Renal cortex interstitium (tissue), 15 donors: ENCODE measurements at places on chromosomes 1 and 21.

DNA sequence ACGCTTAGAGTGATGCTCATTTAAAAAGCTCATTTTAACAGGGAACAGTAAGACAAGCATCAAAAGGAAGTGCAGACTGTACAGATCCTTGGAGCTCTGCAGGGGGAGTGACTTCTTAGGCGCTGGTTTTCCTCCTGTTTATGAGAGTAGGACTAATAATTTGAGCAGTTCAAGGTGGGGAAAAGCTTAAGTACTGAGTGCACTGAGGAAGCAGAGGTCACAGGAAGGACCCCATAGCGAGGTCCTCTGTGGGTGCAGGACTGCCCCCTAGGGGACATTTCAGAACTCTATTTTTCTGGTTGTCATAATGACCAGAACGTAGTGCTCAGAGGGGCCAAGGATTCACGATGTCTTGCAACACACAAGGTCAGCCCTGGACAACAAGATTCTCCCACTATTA lies 112.1 kb downstream of the HLCS start:
- peak; percentile 34 for DNase-seq

DNA sequence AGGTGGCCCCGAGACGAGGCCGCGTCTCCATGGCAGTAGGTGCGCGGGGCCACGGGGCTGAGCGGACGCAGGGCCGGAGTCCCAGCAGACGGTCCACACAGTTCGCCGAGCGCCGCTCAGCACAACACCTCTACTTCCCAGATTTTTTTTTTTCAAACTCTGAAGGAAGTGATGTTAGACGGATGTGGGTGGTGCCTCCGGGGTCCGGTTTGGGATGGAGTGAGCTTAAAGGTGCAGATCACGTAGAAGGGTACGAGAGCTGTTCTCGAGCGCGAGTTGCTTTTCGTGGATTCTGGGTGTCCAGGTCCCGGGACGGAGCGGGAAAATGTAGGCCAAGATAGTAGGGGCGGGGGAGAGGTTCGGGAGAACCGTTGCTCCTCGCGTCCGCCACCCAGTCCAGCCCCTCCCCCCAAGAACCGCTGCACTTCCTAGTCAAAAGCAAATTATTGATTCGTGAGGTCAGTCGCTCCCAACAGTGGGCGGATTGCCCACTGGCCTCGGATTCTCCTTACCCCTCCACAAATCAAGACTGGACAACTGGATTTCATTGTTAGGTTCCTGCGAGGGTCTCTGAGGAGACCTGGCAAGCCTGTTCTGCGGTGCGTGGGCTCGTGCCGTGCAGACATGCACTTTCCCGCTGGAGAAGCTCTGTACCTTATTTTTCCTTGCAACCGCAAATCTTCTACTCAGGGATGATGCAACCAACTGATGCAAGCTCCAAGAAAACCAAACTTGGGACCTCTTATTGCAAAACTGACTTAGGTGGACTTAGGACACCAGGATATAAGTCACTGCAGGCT lies at the start of gene TXNDC12:
TSS of gene TXNDC12 (minus strand) at position 126 of the 800 bp plus-strand sequence. CDS start at position 31, 95 bp downstream.
- peak; percentile 84 for DNase-seq

- no peak for DNase-seq
These were observed 993.0 kb upstream of the PRMT6 start for GRCh38 chr1:106063510-106063909.

GRCh38 chr1:52552236-52552504 lies 722 bp downstream of the TUT4 start:
- peak; percentile 27 for DNase-seq

DNA sequence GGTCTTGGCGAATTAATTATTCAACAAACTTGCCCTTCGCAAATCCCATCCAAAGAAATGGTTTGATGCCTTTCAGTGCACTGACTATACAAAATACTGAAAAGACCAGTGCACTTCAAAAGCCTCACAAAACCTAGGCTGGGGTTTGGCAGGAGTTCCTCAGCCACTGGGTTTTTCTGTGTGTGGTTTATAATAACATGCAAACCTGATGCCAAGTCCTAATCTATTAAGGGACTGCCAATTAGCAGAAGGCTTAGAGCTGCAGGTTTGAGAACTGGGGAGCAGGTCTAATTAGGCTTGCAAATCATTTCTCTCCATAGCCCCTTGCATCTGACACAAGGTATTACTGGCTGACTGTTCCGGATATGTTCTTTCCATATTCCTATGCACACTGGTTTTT lies 27.7 kb downstream of the PLPP3 start:
- DNase-seq: no peak

GRCh38 chr1:181124291-181124751 lies 35.8 kb downstream of the IER5 start:
- DNase-seq: no peak

DNA sequence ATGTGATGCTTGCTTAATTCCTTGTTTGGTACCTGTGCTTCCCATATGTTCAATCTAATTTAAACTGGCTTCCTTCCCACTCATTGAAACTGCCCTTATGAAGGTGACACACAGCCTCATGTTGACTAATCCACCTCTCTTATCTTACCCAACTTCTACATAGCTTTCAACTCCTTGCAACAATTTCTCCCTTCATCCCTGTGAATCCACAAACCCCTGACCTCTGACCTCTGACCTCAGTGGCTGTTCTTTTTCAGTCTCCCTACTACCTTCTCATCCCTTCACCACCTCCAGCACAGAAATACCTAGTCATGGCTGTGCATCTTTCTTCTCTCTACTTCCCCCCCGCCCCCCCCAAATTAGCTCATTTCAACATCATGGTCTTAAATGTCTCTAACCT lies 144.5 kb downstream of the TTLL7 start:
- no peak for DNase-seq

DNA sequence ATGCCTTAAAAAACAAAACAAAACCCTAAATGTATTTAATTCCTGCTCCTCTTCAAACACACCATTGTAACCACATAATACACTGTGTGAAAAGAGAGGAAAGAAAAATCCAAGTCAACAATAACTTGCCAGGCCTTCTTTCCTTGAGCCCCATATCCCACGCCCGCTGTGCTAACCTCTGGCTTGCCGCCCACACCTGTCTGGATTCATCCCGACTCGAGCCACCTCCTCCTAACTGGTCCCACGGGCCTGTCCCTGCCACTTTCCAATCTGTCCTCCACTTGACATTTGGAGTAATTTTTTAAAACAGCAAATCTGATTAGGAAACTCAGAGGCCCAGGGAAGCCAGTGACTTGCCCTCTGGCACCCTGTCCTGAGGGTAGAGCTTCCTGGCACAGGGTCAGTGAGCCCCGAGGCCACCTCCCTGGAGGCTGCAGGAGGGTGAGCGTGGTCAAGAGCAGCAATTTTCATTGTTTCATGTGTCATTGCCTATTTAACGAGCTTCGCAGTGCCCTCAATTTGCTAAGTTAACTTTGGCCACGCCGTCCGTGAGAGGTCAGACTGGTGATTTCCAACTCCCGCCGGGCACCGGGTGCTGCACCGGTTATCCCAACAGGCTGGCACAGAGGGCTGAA lies 54.1 kb downstream of the B3GALT5 start:
- no peak for DNase-seq

GRCh38 chr1:42164551-42165420 lies at the start of gene GUCA2A:
GUCA2A (minus strand) TSS chr1:42164745; CDS start chr1:42164712, 33 bp downstream.
- no peak for DNase-seq

DNA sequence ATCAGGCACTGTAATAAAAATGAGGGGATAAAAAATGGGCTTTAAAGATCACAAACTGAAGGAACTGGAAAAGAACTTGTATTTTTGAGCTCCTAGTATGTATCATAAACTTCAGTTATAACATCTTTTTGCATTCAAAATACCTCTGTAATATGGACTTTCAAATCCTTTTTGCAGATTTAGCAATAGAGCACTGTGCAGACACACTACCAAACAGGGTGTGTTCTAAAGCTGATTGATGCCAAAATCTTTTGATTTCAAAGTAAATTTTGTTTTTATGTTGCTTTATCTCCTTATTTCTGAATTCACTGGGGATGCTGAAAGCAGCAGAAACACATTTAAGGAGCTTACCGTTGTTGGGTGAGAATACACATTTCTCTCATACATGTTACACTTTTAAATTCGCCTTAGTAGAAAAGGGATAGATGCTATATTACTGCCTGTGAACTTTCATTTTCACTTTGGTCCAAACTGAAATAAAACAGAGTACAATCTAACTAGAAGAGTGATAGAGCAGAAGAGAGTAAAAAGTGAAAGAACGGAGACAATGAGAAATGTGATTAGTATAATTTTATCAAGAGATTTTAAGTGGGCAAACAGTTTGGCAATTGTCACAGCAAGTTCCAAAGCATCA lies 1126.6 kb downstream of the BRINP3 start:
- DNase-seq: no peak

DNA sequence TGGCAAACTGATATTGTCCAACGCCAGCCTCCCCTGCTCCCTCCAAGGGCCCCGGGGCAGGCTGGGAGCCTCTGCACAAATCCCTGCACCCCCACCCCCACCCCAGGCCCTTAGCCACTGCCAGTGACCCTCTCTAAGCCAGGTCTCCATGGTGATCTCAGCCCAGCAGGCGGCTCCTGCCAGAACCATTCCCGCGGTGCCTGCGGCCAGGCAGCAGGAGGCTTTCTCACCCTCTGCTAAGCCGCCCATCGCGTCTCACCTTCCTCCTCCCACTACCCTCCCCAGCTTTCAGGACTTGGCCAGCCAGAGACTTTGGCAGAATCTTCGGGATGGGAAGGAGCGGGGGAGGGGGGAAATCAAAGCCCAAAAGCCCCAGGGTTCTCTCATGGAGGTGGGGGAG lies 46.8 kb upstream of the WASF2 start:
- DNase-seq: no peak

GRCh38 chr1:88302843-88303486 lies 381.1 kb upstream of the PKN2 start:
- DNase-seq: no peak

- DNase-seq: no peak
These were observed 342.5 kb upstream of the ADGRL2 start for GRCh38 chr1:81458186-81458585.

DNA sequence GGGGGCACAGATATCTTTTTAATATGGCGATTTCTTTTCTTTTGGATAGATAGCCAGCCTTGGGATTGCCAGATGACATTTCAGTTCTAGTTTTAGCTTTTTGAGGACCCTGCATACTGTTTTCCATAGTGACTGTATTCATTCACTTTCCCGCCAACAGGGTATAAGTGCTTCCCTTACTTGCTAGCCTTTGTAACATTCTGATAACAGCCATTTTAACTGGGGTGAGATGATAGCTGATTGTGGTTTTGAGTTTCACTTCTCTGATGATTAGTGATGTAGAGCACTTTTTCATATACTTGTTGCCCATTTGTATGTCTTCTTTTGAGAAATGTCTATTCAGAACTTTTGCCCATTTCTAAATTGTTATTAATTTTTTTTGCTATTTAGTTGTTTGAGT lies 151.9 kb downstream of the NTPCR start:
- DNase-seq: no peak

DNA sequence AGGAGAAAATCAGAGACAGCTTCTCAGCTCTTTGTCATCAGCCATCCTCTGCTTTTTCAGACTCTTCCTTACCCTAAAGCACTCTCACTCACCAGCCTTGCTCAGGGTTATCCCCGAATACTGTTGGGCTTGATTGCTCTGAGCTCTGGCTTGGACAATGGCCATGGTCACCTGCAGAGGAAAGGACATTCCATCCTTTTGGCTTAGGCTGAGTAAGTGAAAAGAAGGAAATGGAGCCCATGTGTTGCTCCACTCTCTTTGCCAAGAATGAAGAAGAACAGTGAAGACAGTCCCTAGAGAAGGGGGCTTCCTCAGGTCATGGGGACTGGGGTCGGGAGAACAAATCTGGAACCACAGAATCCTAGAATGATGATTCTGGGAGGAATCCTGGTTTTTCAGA lies 2.3 kb downstream of the MTMR11 start:
- DNase-seq: no peak

GRCh38 chr1:30032302-30032701 lies 691.1 kb downstream of the MATN1 start:
- DNase-seq: no peak

DNA sequence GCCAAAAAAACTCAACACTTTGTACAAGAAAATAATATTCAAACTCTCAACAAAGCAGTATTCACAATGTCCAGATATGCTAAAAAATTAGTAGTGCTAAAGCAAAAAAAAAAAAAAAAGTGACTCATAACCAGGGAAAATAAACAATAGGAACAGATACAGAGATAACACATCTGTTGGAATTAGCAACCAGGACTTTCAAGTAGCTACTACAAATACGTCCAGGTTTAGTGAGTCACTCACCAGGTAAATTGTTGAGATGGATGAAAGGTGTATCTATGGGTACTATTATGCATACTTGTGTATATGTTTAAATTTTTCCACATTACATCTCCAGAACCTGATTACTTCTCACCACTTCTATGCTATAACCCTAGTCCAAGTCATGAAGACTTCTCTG lies 144.8 kb upstream of the SLC35F3 start:
- DNase-seq: no peak

DNA sequence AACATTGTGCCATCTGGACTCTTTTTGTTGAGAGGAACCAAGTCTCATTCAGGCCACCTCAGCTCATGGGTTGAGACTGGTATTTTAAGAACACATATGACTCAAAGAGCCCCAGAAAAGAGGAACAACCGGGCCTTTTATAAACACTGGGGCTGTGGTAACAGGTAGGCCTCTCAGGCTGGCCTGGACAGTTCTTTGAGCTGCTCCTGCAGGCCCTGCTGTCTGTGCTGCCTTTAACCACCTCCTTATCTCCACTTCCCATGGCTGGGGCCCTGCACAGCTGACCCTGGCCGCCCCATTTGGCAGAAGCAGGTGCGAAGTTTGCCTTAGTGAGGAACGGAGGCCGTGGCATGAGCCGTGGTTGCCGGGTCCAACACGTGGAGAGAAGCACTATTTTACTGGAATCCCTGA lies 163.3 kb downstream of the RHOU start:
- DNase-seq: no peak

GRCh38 chr1:187228790-187229189 lies 400.0 kb downstream of the PLA2G4A start:
- no peak for DNase-seq

DNA sequence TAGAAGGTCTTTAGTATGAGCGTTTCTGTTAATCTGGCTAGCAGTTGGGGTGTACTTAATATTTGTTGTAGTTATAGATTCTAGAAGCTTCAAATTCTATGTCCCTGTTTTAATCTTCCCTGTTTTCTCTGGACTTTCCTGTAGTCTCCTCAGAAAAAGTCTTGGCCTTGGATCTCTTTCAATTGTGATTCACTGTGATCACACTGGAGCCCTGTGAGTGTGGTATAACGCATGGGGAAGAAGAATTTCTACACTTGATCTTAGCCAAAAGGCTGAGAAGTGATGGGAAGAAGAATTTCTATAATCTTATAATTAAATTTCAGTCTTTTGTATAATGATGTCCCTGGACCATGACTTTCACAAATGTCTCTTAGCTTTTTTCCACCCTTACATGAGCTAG lies 36.7 kb upstream of the COP1 start:
- no peak for DNase-seq

- no peak for DNase-seq
These were observed 198.6 kb downstream of the KIF26B start for GRCh38 chr1:245353411-245353810.

- DNase-seq: no peak
These were observed 131.3 kb downstream of the ZP4 start for GRCh38 chr1:237759377-237759776.

DNA sequence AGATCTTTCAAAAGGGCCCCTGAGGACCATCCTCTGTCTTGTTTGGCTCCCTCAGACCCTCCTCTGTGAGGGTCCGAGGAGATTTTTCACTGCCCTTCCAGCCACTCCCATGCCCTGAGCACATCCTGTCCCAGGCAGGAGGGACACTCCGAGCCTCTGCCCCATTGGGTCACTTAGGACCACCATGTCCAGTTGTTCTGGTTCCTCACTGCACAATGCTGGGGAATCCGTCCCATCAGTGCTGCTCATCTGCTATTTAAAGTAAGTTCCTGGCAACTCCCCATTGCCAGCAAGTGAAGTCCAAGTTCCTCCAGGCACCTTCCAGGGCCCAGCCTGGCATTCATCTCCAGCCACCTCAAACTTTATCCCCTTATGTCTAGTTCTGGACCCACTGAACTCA lies 117.5 kb upstream of the GRIK3 start:
- no peak for DNase-seq
